Upper lobe of right lung (tissue), 1 donor: ENCODE measurements at places on chromosomes 7 and 10. TPM values are rescaled to one million over a fixed set of nuclear protein-coding genes. Genes with fewer than 3 reads are reported as not detected.

The GRID1 gene
- total RNA-seq = 3.0 TPM

The DNAJC12 gene
- total RNA-seq = 1.6 TPM

The C10orf53 gene
- not detected for total RNA-seq

The SPDYE2B gene
- total RNA-seq = not detected

The ECD gene
- 27.8 TPM for total RNA-seq

The SCRN1 gene
- 36.1 TPM for total RNA-seq

The TTYH3 gene
- 48.8 TPM for total RNA-seq

The SLC16A12 gene
- total RNA-seq = 1.9 TPM

The CDHR3 gene
- 1.4 TPM for total RNA-seq

The CLCN1 gene
- not detected for total RNA-seq

The NPY gene
- not detected for total RNA-seq

The FFAR4 gene
- 4.9 TPM for total RNA-seq

- no peak for DNase-seq
- no peak overlapping the region for H3K27ac ChIP-seq
- no peak overlapping the region for H3K4me3 ChIP-seq
- no peaks in the 10 kb centered on the region for H3K27me3 ChIP-seq
Observed at GRCh38 chr7:72292794-72293193, 119.3 kb downstream of the CALN1 start.

- H3K4me1 ChIP-seq = no peaks in the 10 kb centered on the region
- no peak overlapping the region for H3K27ac ChIP-seq
- H3K4me3 ChIP-seq = no peak overlapping the region
- no peaks in the 10 kb centered on the region for H3K36me3 ChIP-seq
Observed at GRCh38 chr10:128497660-128498377, 371.6 kb upstream of the MKI67 start.

DNA sequence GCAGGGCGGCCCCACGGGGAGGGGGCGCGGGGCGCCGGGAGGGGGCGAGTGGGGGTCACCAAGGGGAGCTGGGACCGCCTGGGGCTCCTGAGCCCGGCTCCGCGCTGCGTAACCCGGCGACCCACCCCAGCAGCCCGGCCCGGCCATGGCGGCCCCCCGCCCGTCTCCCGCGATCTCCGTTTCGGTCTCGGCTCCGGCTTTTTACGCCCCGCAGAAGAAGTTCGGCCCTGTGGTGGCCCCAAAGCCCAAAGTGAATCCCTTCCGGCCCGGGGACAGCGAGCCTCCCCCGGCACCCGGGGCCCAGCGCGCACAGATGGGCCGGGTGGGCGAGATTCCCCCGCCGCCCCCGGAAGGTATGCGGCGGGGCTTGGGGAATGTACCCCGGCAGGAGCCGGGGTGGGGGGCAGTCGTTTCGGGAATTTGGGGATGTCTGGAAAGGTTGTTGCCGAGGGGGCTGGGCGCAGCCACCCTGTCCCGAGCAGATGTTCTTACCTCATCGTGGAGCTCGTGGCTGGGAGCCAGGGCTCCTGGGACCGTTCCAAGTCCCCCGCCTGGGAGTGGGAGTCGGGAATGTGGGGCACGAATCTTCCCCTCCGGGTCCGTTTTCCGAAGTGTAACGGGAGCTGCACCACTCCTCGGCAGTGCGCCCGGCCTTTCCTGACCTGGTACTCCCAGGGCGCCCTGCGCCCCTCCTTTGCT, 431 bp downstream of the ZYX start:
- no peaks in the 10 kb centered on the region for H3K27me3 ChIP-seq
- peak overlapping the region; percentile 98 for H3K4me3 ChIP-seq
- peaks cover 17% of the 10 kb centered on the region for H3K36me3 ChIP-seq
- peaks cover 55% of the 10 kb centered on the region for H3K4me1 ChIP-seq

GRCh38 chr7:1579481-1580421, 9.9 kb upstream of the PSMG3 start:
- peaks cover 3% of the 10 kb centered on the region for H3K4me1 ChIP-seq
- no peaks in the 10 kb centered on the region for H3K27me3 ChIP-seq
- H3K36me3 ChIP-seq = no peaks in the 10 kb centered on the region
- no peak overlapping the region for H3K27ac ChIP-seq

- no peaks in the 10 kb centered on the region for H3K36me3 ChIP-seq
- DNase-seq = no peak
- no peak overlapping the region for H3K27ac ChIP-seq
- no peaks in the 10 kb centered on the region for H3K27me3 ChIP-seq
Observed at GRCh38 chr7:46776790-46777189, 805.1 kb downstream of the TNS3 start.

- no peaks in the 10 kb centered on the region for H3K27me3 ChIP-seq
- peak overlapping the region; percentile 77 for H3K27ac ChIP-seq
- H3K36me3 ChIP-seq = no peaks in the 10 kb centered on the region
- no peak for DNase-seq
- H3K4me3 ChIP-seq = no peak overlapping the region
Observed at GRCh38 chr7:151679881-151680612, 160.4 kb upstream of the RHEB start.

- H3K27me3 ChIP-seq = peaks cover 10% of the 10 kb centered on the region
- H3K4me1 ChIP-seq = peaks cover 3% of the 10 kb centered on the region
- H3K36me3 ChIP-seq = no peaks in the 10 kb centered on the region
- no peak overlapping the region for H3K4me3 ChIP-seq
Observed at GRCh38 chr7:70598976-70599375, 533.0 kb upstream of the GALNT17 start.

GRCh38 chr10:71279590-71280170, 39.4 kb upstream of the SLC29A3 start:
- no peaks in the 10 kb centered on the region for H3K4me1 ChIP-seq
- no peak overlapping the region for H3K27ac ChIP-seq
- no peak for DNase-seq

DNA sequence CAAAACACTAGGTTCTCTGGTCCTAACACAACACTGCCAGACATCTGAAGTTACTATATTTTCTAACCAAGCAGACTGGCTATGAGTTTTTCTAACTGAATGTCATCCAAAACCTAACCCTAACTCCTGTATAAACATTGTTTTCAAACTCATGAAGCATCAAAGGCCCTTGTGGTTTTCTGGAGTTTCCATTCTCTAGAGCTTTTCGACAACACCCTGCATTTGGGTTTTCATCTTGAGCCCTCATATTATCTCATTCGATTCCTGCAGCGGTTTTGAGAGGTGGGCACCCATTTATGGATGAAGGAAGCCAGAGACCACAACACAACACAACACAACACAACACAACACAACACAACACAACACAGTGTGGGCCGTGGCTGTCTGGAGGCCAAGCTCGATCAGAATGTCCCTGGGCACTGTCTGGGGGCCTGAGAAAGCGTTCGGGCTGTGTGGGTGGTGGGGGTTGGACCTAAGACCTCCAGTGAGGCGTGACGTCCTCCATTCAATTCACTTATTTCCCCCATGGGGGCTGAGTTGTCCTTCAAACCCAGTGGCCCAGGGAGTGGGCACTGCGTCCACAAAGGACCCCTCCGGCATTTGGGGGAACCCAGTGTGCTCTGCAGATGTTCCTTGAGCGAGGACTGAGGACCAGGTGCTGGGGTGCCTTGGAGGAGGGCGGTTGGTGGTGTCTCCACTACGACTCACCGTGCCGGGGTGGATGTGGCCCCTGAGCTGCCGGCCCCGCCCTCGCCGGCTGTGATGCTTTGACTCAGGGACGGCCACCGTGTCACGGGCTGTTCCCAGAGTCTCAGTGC, 490.4 kb downstream of the DNAJB6 start:
- H3K36me3 ChIP-seq = no peaks in the 10 kb centered on the region
- DNase-seq = peak; percentile 40
- no peaks in the 10 kb centered on the region for H3K4me1 ChIP-seq
- H3K27me3 ChIP-seq = peaks cover 5% of the 10 kb centered on the region
- H3K4me3 ChIP-seq = no peak overlapping the region

DNA sequence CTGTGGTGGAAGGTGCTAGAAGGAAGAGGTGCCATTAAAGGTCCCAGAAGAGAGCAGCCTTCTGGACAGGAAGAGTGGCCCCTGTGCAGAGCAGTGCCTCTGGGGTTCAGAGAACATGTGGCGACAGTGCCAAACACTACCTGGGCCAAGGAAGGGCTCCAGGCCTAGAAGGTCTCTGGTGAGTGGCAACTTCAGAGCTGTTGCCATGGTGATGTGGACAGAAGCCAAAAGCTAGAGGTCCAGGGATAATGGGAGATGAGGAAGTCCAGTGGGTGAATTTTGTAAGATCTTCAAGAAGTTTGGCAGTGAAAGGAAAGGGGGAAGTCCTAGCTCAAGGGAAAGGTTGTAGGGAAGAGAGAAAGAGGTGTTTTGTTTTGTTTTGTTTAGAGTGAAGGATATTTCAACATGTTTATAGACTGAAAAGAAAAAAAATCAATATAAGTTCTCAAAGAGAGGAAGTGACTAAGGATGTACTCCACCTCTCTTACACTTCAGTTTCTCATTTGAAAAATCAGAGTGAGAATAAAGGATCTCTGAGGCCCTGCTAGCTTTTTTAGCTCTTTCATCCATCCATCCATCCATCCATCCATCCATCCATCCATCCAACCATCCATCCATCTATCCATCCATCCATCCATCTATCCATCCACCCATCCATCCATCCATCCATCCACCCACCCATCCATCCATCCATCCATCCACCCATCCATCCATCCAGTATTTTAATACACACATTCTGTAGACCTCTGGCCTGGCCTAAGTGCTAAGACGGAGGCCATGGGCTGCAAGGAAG, 77.1 kb upstream of the DUSP5 start:
- H3K36me3 ChIP-seq = no peaks in the 10 kb centered on the region
- H3K27ac ChIP-seq = no peak overlapping the region
- peaks cover 4% of the 10 kb centered on the region for H3K4me1 ChIP-seq
- H3K27me3 ChIP-seq = no peaks in the 10 kb centered on the region
- DNase-seq = no peak

GRCh38 chr10:61904733-61905725, 3.5 kb downstream of the ARID5B start:
- peak overlapping the region; percentile 97 for H3K27ac ChIP-seq
- DNase-seq = no peak
- H3K36me3 ChIP-seq = no peaks in the 10 kb centered on the region
- peak overlapping the region; percentile 89 for H3K4me3 ChIP-seq
- no peaks in the 10 kb centered on the region for H3K27me3 ChIP-seq
- H3K4me1 ChIP-seq = peaks cover 15% of the 10 kb centered on the region

DNA sequence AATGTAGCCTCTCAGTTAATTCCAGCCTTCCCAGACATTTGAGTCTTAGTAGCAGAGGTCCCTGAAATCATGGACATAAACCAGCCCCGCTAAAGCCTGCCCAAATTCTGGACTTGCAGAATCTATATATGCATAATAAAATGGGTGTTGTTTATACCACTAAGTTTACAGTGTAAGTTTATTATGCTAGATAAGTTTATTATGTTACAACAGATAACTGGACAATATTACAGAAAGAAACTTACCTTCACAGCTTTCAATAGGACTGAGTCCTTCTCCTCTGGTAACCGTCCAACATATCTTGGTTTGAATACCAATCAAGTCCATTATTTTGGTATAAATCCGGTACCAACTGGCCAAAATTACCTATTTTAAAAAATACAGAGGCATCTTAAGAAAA, 26.2 kb downstream of the DPY19L1 start:
- no peaks in the 10 kb centered on the region for H3K27me3 ChIP-seq
- H3K27ac ChIP-seq = no peak overlapping the region
- H3K4me1 ChIP-seq = no peaks in the 10 kb centered on the region

GRCh38 chr10:97798958-97799610, 27.3 kb upstream of the SFRP5 start:
- H3K27me3 ChIP-seq = no peaks in the 10 kb centered on the region
- H3K4me1 ChIP-seq = no peaks in the 10 kb centered on the region
- no peaks in the 10 kb centered on the region for H3K36me3 ChIP-seq

DNA sequence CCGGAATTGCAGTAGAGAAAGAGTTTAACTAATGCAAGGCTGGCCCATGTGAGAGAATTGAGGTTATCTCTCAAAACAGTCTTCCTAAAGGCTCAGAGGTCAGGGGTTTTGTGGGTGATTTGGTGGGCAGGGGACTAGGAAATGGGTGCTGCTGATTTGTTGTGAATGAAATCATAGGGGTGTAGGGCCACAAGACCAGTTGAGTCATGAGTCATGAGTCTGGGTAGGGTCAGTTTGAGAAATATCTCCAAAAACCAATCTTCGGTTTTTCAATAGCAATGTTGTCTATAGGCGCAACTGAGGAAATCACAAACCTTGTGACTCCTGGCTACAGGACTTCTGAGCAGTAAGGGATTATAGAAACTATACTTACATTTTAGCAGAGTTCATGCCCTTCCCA, 460.0 kb upstream of the NRP1 start:
- H3K4me3 ChIP-seq = no peak overlapping the region
- no peak overlapping the region for H3K27ac ChIP-seq
- H3K4me1 ChIP-seq = no peaks in the 10 kb centered on the region
- no peak for DNase-seq
- no peaks in the 10 kb centered on the region for H3K36me3 ChIP-seq

DNA sequence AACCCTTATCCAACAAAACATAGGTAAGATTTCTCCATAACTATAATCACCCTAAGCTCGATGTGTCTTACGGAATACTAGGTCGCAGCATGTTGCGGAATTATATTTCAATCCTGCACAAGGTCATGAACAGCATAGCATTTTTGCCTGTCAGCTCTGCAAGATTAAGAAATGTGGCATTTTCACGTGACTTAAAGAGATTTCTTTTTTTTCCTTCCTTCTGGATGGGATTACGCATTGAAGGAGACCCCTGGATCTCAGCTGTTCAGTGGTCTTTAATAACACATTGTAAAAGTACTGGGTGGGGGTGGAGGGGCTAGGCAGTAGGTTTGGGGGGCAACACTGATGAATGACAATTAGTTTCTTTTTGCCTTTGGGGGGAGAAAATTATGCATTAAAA, 106.7 kb downstream of the CUBN start:
- H3K36me3 ChIP-seq = no peaks in the 10 kb centered on the region
- peak overlapping the region; percentile 79 for H3K27ac ChIP-seq
- H3K4me1 ChIP-seq = peaks cover 38% of the 10 kb centered on the region
- H3K4me3 ChIP-seq = no peak overlapping the region
- DNase-seq = no peak

DNA sequence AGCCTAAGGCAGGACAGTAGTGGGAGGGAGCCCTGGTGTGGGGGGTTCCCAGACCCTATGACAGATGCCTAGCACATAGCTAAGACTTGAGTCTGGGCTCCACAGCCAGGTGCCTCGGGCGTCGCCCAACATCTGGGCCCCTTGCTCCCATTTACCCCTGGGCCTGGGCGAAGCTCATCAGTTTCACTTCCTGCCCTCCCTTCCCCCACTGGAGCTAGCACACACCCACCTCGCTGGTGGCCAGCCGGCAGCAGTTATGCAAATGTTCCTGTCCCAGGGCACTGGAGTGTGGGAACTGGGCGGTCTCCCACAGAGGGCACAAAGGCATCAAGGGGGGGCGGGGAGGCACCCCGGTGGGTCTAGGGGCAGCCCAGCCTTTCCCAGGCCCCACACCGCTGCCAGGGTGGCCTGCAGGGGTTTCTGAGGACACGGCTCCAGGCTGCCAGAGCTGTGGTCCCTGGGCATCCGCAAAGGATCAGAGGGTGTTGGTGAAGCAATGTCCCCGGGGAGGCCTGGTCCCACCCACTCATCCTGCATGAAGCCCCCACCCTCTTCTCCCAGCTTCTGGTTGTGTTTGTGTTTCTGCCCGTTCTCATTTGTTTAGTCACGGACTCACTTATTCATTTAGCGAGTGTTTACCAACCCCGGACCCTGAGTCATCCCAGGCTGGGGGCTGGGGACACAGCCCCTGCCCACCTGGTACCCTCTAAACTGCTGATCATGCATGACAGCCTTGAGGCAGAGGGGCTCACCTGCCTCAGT, 20.4 kb downstream of the SH2B2 start:
- H3K36me3 ChIP-seq = no peaks in the 10 kb centered on the region
- H3K27me3 ChIP-seq = no peaks in the 10 kb centered on the region
- peak; percentile 83 for DNase-seq
- H3K4me3 ChIP-seq = peak overlapping the region; percentile 14

GRCh38 chr10:111246814-111247452, 170.1 kb downstream of the ADRA2A start:
- DNase-seq = no peak
- H3K36me3 ChIP-seq = no peaks in the 10 kb centered on the region
- H3K27ac ChIP-seq = no peak overlapping the region

GRCh38 chr7:117875566-117875965, 2.3 kb upstream of the CTTNBP2 start:
- DNase-seq = no peak
- no peaks in the 10 kb centered on the region for H3K36me3 ChIP-seq
- peaks cover 4% of the 10 kb centered on the region for H3K4me1 ChIP-seq
- H3K27me3 ChIP-seq = peaks cover 31% of the 10 kb centered on the region
